ENCODE measurements at places on chromosomes 16 and 17.

DNA sequence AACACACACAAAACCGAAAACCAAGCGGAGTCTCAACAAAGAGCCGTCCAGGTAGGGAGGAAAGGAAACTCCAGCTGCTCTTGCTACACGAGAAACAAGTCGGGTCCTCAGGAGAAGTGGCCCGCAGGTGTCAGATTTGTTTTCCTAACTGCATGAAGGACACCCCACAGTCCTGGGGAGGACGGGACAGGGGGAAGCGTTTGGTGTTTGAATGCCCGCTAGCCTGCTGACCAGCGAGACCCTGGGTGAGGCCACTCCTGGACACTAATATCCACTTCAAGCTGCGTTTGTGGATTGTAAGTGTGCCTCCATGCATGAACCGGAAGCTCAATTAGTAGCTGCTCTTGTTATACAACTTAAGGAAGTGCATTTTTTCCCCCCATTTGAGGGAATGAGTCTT is 299.5 kb downstream of the MAF start:
- DNase-seq: no peak

- DNase-seq: no peak
Observed at GRCh38 chr17:66192378-66192687, 400 bp upstream of the CEP112 start.

DNA sequence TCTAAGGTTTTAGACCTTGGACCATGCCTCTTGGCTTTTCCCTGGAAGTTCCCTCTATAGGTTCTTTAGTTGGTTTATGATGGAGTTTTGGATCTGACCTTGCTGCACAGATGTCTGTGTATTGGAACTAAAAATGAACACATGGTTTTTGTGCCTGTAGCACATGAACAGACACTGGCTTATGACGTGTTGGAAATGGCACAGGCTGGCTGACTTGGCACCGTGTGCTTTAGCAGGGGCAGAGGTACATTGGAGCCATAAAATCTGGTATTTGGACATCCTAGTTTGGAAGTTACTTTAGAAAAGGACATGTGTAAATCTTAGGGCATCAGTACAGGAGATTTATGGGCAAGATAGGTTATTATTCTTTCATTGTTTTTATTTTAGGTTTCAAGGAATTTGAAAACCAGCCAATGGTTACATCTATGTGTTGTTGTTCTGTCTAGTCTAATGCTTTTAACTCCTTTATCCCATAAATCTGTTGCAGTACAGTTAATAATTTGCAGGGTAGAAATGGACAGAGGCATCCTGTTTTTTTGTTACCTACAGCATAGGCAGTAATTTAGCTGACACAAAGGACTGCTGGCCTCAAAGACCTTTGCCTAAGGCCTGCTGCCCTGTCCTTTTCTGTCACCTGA is 6.0 kb downstream of the SOCS7 start:
- no peak for DNase-seq

DNA sequence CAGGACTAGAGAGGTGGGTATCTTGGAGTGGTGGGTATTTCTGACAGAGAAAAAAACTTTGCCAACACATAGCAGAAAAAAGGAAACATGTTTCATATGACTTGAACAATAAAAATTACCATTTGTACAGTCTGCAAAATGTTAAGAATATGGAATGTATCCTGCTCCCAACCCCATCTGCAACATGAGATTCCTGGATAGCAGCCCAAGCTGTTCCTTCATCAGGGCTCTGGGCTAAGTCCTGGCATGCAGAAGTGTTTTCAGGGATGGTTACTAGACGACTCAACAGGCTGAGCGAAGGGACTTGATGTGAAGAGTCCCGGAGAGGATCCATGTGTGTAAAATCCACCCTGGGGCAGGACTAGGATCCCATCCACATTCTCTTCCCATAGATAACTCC is 121.0 kb upstream of the IRX3 start:
- DNase-seq: no peak

DNA sequence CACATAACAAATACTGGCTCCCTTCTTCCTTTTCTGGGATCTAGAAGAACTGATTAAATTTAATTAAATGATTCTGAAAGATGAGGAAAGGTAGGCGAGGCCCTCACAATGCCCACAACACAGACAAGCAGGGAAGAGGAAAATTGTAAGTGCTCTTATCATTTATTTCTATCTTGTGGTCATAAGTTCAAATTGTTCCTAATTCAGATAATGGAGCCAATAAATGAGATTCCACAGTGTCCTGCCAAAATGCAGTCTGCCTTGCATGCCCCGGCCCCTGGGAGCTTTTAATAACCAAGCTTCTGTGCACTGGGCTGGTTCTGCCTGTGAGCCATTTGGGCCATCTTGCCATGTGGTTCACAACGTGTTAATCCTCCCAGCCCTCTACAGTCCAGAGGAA is 97.0 kb downstream of the CMC2 start:
- no peak for DNase-seq

Data from GM19239 (cell line).